Right atrium auricular region (tissue), 2 donors: ENCODE measurements at places on chromosomes 1 and 21. TPM values are rescaled to one million over a fixed set of nuclear protein-coding genes. Genes with fewer than 3 reads are reported as not detected.

DNA sequence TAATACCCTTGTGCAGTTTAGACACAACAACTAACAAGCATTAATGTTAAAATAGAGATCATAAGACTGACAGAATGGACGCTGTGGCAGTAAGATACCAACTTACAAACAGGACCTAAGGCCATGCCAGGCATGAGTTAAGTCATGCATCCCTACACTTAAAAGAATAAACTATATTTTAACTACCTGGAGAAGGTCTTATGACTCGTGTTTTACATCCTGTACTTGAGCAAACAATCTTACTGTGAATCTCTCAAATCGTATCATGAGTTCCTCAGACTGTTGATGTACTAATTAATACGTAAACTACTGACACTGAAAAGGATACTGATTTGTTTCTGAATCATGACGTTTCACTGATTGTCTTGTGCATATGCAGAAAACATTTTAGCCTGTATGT, 2.0 kb upstream of the RSPH1 start:
- no peak overlapping the region for H3K27ac ChIP-seq
- no peak overlapping the region for H3K4me3 ChIP-seq
- no peak for DNase-seq
- no peaks in the 10 kb centered on the region for H3K36me3 ChIP-seq
- H3K27me3 ChIP-seq: no peaks in the 10 kb centered on the region

DNA sequence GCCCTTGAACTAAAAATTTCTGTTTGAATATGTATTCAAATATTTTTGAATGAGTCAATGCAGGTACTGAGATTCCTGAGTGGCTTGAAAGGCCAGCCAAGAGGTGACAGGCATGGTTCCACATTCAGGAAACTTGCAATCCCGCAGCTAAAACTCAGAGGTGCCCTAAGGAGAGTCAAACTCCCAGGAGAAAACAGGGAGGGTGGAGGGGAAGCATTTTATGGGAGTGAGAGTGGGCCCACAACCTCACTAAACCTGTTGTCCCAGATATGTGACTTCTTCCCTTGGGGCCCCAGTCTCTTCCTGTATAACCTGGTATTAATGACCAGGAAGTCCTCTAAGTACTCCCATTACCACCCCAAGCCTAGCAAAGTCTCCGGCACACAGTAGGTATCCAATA, 189.6 kb downstream of the PLPP3 start:
- H3K36me3 ChIP-seq: no peaks in the 10 kb centered on the region
- H3K27me3 ChIP-seq: no peaks in the 10 kb centered on the region
- no peak for DNase-seq
- peaks cover 5% of the 10 kb centered on the region for H3K4me1 ChIP-seq

MMEL1 gene
- not detected for total RNA-seq

GRCh38 chr1:169072945-169073725, 33.4 kb upstream of the ATP1B1 start:
- no peaks in the 10 kb centered on the region for H3K27me3 ChIP-seq
- no peaks in the 10 kb centered on the region for H3K36me3 ChIP-seq
- no peak overlapping the region for H3K4me3 ChIP-seq
- no peak overlapping the region for H3K27ac ChIP-seq
- no peak for DNase-seq

DNA sequence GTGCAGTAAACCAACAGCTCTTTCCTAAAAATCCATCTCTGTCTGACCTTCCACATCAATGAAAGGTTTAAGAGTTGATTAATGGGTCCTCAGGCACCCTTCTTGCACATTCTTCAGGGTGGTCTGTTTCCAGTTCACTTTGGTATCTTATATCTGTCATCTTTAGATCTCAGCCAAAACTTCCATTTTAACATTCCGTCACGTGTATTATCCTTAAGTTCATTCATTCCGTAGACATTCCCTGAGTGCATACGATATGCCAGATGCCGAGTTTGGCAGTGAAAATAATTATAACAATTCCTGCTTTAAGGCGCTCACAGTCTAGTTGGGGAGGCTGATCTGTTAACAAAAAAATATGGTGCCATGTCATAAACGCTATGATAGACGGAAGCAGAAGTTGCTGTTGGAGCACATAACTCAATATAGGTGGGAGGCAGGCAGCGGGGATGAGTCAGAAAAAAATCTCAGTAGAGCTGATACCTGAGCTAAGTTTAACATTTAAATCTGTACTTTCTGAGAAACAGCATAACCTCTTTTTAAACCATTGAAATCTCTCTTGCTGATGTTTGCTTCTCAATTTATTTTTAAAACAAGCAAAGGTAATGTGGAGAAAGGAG, 59.6 kb upstream of the HOOK1 start:
- no peaks in the 10 kb centered on the region for H3K36me3 ChIP-seq
- no peak overlapping the region for H3K27ac ChIP-seq
- H3K27me3 ChIP-seq: no peaks in the 10 kb centered on the region

SLC1A7 gene
- 0.56 TPM for total RNA-seq

DNA sequence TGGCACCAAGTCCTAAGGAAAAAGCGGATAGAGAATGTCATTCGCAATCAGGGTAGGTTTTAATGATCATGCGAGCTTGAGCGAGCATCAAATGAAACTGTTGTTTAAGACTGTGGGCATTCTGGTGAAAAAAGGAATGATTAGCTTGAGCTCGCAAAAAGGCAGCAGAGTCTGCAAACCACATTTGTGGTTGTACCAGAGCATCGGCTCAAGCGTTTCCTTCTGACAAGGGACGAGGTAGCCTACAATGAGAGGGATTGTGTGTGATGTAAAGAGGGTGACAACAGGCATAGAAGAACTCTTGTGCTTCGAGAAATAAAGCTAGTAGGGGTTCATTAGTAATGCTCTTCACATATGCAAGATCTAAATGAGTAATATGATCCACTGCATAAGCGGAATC, 11.1 kb upstream of the CD48 start:
- no peak for DNase-seq
- no peaks in the 10 kb centered on the region for H3K27me3 ChIP-seq
- no peaks in the 10 kb centered on the region for H3K36me3 ChIP-seq
- no peak overlapping the region for H3K27ac ChIP-seq

TINAGL1 gene
- 264 TPM for total RNA-seq

GRCh38 chr1:184010788-184011187, 26.7 kb downstream of the COLGALT2 start:
- no peaks in the 10 kb centered on the region for H3K36me3 ChIP-seq
- H3K4me1 ChIP-seq: no peaks in the 10 kb centered on the region
- H3K27ac ChIP-seq: no peak overlapping the region
- H3K4me3 ChIP-seq: no peak overlapping the region
